Urothelium cell line (cell line): ENCODE measurements at places on chromosomes 16 and 17.

GRCh38 chr16:19140396-19140795 lies 26.6 kb downstream of the ITPRIPL2 start:
- DNase-seq, result no peak

GRCh38 chr17:74605361-74605760 lies 13.3 kb upstream of the CD300LD start:
- DNase-seq, result peak; percentile 66

GRCh38 chr16:72111657-72112451 lies 18.2 kb downstream of the DHX38 start:
- no peak for DNase-seq

- DNase-seq, result no peak
These were observed 175.3 kb upstream of the CDH13 start for GRCh38 chr16:82451449-82451848.

- DNase-seq, result peak; percentile 37
These were observed 268.8 kb upstream of the RPL38 start for GRCh38 chr17:73934696-73935095.

GRCh38 chr17:33046361-33047255 lies 55.0 kb downstream of the SPACA3 start:
- no peak for DNase-seq

- DNase-seq, result no peak
These were observed 43.5 kb upstream of the MTMR4 start for GRCh38 chr17:58557981-58558380.

DNA sequence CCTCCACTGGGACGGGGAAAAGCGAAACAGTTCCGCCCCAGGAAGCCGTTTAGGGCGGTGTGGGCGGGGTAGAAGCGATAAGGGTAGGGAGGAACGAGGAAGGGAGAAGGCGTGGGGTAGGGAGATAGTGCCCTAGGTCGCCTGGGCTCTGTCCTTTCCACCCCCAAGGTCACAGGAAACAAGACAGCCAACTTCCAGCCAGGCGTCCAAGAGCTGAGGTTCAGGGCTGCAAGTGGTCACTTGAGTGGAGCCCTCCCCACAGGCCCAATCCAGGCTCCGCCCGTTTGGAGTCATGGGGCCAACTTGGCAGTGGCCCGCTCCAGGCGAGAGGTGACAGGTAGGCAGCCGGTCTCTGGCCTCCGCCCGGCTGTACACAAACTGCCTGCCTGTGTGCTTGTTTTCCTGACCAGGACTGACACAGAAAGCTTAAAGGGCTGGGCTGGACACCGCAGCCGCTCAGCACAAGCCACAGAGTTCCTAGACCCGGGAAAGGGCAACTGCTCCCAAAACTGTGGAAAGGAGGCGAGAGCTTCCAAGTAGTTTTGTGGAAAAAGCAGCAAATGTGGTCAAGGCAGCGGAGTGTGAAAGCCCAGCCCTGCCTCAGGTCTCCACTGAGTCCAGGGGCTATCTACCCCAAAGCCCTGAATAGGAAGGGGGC lies at the start of gene RILP:
TSS of gene RILP (minus strand) at position 23 of the 658 bp plus-strand sequence. CDS start 62 bp downstream, outside the sequence.
- DNase-seq, result no peak

GRCh38 chr17:73324160-73324475 lies 12.3 kb upstream of the CDC42EP4 start:
- no peak for DNase-seq

DNA sequence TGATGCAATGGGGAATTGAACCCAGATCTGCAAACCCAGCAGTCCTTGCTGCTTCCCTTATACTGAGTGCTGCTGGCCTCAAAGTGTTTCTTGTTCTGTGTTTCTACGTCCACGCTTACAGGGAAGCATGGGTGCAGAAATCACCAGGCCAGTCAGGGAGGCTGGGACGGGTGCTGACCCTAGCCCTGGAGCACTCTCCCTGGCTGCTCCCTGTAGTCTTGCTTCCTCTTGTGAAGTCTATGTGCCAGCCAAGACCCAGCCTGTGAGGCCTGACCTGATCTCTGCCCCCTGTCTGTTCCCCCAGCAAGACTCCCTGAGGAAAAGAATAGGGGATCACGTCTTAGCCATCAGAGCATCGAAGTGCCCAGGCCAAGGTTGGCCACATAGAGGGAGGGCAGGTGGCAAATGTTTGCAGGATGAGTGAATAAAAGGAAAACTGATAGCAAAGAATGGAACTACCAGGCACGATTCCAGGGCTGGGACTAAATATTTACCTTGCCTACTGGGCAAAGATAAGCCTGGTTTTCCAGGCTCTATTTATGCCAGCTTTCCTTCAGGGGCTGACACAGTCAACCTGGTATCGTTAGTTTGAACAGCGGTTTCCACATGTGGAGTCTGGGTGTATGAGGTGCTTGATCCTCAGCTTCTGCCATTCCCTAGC lies 41.2 kb upstream of the RHOT1 start:
- no peak for DNase-seq

- no peak for DNase-seq
These were observed 16.3 kb upstream of the MAP3K14 start for GRCh38 chr17:45332989-45333701.

- DNase-seq, result no peak
These were observed 592.9 kb downstream of the MAF start for GRCh38 chr16:79007614-79008013.

- DNase-seq, result no peak
These were observed 12.1 kb upstream of the DCAF7 start for GRCh38 chr17:63537991-63538692.

DNA sequence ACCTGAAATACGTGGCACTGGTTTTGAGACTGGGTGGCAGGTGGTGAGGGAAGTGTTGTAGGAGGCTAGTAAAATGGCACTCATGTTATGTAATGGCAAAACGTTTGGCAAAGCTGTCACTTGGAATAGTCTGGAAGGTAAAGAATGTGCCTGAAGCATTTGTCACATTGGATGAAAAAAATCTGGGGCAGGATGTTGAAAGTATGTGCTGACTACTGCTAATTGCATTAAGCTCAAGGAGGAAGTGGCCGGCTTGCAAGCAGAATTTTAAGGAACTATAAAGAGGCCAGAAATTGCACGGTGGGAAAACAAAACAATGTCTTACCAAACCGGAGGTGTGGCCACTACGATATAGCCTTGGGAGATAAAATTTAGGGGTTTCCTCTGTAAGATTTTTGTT lies 26.6 kb upstream of the NLRP1 start:
- no peak for DNase-seq

- no peak for DNase-seq
These were observed 392 bp upstream of the HID1 start for GRCh38 chr17:74972973-74973328.

GRCh38 chr16:27476240-27476639 lies 73.5 kb downstream of the GTF3C1 start:
- no peak for DNase-seq

- no peak for DNase-seq
These were observed 40.3 kb upstream of the MTSS2 start for GRCh38 chr16:70725912-70726828.

GRCh38 chr17:65783845-65784334 lies 222.4 kb upstream of the AXIN2 start:
- peak; percentile 55 for DNase-seq

DNA sequence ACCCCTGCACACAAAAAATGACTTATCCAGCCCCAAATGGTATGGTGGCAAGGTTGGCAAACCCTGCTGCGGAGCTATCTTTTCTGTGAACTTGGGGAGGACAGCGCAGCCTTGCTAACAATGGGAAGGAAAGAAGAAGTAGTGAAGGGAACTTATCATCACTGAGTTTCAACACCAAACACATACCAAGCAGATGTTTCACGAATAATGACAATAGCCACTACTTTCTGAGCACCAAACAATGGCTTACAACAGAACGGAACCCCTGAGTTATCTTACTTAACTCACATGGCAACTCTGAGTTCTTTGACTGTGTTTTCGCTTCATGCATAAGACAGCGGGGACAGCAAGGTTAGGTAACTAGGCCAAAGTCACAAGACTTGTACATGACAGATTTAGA lies 148.9 kb downstream of the XYLT1 start:
- no peak for DNase-seq

DNA sequence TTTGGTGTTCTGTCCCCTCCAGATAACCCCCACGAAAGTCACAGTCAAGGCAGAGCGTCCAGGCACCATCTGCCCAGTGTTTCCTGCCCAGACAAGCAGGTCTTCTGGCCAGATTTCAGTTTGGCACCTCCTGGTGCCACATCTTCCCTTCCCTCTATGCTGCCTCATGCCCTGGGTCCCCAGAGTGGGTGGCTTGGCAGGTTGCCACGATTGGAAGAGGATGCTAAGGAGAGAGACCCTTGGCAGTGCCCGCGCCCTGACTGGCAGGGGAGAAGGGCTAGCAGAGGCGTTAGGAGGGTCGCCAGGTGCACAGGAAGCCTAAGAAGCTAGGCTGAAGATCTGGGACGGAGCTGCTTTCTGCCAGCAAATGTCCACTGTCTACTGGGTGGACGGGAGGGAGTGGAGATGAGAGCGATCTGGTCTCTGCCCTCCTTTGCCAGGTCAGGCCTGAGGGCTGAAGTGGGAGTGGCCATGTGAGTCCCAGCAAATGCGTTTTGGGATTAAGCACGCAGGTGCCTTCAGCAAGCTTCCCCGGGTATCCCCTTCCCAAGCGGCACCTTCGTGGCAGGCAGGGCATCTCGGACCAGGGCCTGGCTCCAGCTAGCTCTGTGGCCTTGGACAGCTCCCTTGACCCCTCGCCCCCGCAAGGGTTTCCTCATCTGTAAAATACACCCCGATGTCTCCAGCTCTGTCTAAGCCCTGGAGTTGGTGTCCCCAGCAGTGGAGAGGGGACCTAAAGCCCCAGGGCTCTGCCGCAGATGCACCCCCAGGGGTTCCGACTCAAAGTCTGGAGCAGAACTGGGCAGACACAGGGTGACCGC lies 13.4 kb upstream of the CD300A start:
- DNase-seq, result no peak

DNA sequence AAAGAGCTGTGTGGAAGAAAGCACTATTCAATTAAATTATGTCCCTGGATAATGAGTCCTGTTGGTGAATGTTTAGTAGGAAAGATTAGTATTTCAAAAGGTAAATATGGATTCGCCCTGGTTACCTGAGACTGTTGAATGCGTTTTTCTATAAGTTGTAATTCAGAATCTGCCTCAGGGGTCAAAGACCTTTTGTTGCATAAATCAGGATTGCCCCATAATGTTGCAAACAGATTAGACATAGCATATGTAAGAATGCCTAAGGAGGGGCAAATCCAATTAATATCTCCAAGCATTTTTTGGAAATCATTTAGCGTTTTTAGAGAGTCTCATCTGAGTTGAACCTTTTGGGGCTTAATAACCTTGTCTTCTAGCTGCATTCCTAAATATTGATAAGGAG lies 70.1 kb upstream of the ARL4D start:
- no peak for DNase-seq

DNA sequence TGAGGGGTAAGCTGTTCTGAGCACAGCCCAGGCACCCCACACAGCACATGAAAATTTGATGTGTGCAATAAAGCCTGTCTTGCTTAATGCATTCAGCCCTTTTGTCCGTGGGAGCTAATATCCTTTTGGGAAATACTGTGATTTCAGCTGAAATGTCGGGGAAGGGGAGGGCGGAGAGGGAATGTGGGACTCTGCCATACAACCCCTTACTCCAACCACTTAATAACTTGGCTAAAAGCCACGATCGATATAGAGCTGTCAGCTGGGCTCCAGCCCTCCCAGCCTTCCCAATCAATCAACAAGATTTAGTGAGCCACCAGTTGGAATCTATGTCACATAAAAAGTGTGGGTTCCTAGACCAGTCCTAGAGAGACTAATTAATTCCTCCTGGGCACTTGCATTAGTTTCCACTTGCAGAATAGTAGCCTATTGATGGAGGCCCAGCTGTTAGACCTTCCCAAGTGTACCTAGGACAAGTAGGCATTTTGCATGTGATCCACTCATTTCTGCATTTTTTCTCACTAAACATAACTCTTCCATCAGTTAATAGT lies 82.7 kb upstream of the PIRT start:
- no peak for DNase-seq

DNA sequence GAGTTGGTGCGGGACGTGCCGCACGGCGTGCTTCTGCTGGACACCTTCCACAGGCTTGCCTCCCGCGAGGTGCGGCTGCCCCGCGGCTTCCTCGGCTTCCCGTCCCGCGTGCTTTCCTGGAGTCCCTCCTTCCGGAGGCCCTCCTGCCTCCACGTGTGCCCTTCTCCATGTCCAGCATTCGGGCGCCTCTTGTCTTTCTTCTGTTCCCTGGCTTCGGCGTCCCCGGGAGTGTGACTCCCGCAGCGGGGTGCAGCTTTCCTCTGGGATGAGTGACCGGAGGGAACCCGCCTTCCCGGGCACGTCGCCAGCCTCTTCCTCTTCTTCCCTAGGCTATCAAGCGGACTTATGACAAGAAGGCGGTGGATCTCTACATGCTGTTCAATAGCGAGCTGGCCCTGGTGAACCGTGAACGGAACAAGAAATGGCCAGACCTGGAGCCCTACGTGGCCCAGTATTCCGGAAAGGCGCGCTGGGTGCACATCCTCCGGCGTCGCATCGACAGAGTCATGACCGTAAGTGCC lies 23.0 kb downstream of the DNAH2 start:
- DNase-seq, result no peak

- DNase-seq, result peak; percentile 49
These were observed 213.9 kb downstream of the MRTFB start for GRCh38 chr16:14284930-14285512.

DNA sequence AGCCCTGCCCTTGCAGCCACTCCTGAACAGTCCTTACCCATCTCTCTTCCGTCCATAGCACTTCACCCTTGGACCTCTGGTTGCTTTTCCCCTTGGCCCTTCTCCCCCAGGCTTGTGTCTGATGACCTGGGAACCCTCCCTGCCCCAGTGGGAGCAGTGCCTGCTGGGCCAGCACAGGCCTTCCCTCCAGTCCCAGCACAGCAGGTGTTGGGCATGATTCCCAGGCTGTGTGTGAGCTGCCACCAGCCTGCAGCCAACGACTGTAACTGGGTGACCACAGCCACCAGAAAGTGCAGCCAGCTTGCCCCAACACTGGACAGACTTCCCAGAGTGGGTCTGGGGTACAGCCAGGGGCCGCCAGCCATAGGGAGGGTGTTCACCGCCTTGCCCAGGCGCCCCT lies 30.0 kb downstream of the CRAMP1 start:
- no peak for DNase-seq

GRCh38 chr16:66911112-66911511 lies 7.6 kb downstream of the CDH16 start:
- DNase-seq, result no peak

- DNase-seq, result peak; percentile 65
These were observed 5.5 kb upstream of the MAF start for GRCh38 chr16:79605999-79606398.

DNA sequence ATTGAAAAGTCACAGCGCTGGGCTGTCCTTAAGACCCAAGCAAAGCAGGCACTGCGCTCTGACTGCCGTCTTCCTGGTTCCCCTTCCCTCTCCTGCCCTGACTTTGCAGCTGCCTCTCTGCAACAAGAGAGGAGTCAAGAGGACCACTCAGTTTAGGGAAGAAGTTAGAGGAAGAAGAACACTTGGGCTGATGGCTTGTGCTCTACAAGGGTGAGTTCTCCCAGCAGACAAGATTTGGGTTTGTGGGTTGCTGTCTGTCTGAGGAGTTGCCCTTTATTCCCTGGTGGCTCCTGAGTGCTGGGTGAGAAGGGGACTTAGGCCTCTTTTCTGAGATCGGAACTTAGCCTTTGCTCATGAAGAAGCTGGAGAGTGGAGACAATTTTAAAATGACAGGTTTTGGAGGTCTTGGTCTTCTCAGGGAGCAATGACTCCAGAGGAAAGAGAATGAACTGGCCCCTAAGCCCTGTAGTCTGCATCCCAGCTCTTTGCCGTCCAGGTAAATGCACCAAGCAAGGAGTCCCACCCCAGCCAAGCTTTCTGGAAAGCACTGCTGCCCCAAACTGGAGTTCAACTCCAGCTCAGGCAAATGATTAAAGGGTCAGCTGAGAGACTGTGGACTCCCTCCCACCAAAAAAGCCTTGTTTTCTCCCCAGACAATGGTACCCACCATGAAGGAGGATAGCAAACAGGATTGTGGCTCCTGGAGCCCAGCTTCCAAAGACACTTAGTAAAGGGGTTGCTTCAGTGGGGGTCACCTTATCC lies 2.7 kb upstream of the HOXB9 start:
- DNase-seq, result no peak
